ENCODE measurements at places on chromosomes 7 and 10.

GRCh38 chr10:13414855-13415254, 66.8 kb upstream of the SEPHS1 start:
- no peak for DNase-seq

DNA sequence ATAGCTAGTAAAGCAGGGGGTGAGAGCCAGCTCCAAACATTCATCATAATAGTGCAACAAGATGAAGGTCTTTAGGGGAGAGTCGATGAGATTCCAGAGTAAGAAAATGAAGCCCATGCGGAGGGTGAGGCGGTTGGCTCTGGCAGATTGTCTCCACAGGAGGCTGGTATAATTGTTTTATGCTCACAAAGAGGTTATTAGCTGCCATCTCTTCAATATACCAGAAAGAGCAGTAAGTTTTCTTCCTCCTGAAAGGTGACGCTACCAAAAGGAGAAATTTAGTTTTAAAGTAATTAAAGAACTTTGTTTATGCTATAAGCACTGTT, 59.2 kb upstream of the KCNIP2 start:
- DNase-seq = no peak

- no peak for DNase-seq
Measured at GRCh38 chr10:57692255-57692980, 575.3 kb downstream of the IPMK start.

DNA sequence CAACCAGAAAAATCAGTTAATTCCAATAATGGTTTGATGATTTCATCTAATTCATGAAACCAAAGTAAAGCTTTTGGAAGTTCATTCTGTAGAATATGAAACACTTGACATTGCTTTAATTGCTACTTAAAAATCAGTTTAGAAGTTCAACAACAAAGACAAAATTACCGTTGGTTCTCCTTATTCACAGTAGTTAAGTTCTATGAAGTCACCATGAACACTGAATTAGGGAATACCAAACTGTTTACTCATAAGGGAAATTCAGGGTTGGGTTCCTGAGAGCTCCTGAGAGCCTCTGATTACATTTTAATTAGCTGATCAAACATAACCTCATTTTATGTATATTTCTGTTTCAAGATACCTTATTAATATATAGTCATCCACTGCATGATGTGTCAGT, 46.2 kb downstream of the ZNF438 start:
- no peak for DNase-seq

- DNase-seq = no peak
Measured at GRCh38 chr7:47653550-47654411, 71.9 kb upstream of the TNS3 start.

DNA sequence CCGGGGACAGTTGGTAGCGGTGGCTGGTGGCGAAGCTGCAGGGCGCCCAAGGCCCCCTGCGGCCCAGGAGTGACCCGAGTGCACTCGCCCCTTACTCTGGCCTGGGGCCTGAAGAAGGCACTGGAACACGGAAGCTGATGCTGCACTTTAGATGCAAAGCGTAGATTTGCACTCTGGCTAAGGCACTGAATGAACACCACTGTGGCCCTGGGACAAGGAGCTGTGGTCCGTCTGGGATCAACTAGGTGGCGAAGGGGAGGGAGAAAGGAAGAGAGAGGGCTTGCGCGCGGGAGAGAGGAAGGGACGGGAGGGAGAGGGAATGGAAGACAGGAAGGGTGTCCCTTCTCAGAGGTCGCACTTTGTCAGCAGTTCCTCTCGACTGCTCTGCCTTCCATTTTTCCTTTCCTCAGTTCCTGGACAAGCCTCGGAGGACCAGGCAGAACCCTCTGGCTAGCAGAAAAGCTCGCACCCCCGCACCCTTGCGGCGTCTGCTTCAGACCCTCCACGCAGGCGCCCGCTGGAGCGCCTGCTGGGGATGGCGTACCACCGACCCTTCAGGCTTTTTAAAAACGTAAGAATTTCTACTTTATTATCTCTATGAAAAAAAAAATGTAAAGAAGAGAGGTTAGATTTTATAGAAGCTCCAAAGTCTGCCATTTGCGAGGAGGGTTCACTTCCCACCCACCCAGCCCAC, 1.2 kb downstream of the FERD3L start:
- no peak for DNase-seq

DNA sequence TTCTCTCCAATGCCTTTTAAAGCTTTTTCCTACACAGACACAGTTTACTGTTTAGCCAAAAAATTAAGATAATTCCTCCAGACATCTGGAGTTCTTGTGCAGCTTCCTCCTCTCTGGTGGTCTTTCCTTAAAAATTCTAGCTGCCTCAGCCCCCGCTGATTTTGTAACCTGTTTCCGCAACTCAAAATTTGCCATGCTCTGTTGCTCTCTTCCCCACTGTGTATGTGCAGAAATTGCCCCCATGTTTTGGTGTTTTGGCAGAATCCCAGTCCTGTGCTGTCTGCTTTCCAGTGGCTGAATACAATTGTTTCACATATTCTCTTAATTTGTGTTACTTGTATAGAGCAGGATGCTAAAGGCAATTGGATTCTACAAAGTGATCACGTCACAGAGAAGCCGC, 151.7 kb upstream of the PRSS1 start:
- no peak for DNase-seq

GRCh38 chr10:31757831-31758230, 170.8 kb downstream of the ARHGAP12 start:
- DNase-seq = no peak

DNA sequence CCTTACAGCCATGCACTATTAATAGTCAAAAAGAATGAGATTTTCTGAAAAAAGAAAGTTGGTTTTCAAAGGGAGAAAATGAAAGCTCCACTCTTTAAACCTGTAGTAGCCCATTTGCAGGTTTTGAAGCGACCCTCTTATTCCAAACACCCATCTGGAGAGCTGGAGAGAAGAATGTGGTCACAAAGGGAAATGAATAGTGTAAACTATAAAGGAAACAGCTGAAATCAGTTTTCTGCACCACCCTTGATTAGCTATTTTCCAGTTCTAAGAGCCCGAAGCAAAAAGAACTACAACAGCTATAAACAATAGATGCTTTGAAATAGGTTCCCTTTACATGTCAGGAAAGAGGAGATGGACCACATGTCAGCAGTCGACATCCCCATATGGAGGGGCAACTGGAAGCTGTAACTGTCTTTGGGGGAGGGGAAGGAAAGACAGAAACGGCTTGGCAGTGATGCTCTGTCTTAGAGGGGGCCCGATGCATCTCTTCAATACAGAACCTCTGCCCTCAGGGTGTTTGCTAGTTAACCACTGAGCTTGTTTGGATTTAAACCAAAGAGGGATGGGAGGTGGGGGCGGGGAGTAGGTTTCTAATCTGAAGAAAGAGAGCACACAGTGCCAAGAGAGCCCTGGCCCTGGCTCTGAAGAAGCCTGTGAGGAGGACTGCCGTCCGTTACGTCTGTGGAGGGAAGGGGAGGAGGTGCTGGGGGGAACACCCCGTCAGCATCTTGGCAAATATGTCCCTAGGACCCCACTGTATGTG, 55.3 kb downstream of the CPVL start:
- DNase-seq = no peak

DNA sequence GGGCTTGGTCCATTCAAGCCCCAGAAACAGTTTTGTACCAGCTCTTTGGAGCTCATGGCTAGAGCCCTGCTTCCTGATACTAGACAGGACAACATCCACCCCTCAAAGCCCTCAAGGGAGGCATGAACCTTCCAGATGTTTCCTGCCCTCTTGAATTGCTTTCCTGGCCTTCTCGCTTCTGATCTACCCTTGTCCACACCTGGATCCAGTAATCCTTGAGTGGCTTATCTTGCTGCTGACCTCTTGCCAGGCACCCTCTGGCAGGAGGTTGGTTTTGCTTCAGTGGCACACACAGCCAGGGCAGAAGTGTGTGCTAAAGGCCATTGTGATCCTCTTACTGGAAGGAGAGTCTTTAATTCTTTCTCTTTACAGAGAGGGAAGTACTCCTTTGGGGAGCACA, 495.8 kb downstream of the PLXNA4 start:
- DNase-seq = no peak

DNA sequence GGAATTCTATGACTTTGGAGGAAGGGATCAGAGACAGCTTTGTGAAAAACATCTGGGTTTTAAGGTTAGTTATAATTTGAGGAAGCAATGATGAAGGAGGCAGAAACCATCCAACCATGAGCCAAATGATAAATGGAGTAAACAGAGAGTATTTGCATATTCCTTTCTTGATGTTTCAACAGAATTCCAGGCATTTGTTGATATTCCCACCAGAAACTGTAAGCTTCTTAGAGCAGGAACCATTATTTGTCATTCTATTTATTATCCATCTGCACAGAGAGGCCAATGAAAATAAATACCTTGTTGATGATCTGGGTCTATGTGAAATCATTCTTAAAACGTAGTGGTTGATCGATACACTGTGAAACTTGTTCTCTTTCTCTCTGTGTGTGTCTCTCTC, 715.3 kb downstream of the INHBA start:
- DNase-seq = no peak

- DNase-seq = no peak
Measured at GRCh38 chr10:122407375-122408125, 33.0 kb downstream of the PLEKHA1 start.

GRCh38 chr10:45427262-45427969, 53.4 kb downstream of the ALOX5 start:
- DNase-seq = no peak

DNA sequence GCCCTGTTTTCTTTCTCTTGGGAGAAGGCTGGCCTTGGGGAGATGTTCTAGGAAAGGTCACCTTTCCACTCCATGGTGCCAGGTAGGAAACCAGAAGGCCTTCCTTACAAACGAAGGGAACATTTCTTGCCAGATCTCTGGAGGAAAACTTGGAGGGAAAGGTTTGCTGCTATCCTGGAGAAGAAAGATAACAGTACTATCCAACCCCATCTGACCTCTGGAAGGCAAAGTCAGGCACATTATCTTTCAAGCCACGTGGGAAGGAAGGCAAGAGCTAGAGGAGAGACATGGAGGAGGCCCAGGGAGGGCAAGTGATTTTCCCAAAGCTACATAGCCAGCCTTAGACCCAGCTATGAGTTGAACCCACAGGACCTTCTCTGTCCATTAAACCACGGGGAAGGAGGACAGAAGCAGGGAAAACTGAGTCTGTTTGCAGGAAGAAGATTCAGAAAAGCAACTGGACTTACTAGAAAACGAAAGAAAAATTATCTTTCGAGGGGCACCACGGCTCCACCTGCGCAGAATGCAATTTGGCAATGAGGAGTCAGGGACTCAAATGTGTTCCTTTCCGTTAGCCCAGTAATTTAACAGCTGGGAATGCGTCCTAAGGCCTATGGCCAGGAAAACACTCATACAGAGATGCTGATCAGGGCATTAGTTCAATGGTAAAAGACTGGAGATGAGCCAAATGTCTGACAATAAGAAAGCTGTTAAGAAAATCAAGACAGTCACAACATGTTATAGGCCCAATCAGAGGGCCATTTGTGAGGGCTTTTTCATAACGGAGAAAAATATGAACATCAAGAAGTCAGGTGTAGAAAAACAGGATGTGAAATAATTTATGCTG, 32.0 kb upstream of the PSAP start:
- no peak for DNase-seq

DNA sequence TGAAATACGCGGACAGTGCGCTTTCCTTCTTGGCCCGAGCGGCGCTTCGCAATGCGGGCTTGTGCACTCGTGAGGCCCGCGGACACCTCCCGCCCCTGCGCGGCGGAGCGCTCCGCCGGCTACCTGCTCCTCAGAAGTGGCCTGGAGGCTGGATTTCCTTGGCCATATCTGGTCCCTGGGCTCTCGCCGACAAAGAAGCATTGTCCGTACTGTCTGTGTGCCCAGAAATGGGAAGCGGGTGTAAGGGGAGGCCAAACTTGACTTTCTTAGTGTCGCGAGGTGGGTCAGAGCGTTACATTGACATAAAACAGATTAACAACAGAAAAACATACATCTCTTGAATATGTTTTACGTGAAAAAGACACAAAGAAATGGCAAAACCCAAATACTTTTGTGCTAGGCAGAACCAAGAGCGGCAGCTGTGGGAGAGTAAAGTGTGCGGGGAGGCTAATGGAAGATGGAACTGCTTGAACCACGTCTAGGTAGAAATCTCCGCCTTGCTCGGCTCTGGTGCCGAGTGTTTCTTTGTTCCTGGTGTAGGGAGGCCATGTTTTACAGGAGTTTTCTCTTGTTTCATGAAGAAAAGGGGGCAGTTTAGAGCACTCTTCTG, 1.4 kb downstream of the LANCL2 start:
- DNase-seq = no peak

DNA sequence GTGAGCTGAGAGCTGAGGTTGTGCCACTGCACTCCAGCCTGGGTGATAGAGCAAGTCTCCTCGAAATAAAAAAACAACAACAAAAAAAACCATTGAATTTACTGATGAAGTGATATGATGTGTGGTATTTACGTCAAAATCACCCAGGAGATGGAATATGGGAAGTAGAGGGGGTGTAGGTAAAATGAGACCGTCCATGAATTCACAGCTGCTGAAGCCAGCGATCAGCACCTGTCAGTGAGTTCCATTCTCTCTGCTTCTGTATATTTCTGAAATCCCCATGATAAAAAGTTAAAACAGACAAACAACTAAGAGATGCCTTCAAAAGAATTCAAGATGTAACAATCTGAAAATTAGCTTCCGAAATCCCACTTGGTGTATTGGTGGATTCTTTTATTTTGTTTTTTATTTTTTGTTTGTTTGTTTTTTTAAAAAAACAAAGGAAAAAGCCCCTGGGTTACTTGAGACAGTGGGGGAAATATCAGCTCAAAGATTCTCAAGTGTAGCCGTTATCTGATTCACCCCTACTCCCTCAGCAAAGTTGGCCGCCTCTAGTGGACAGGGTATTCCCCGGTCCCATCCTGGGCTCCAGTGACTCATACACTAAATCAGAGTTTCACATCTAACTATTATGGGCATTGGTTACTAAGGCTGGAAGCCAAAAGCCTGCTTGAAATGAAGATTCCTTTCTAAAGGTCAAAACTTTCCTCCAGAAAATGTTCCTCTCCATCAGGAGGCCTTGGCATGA, 76.4 kb downstream of the MAP3K8 start:
- no peak for DNase-seq

DNA sequence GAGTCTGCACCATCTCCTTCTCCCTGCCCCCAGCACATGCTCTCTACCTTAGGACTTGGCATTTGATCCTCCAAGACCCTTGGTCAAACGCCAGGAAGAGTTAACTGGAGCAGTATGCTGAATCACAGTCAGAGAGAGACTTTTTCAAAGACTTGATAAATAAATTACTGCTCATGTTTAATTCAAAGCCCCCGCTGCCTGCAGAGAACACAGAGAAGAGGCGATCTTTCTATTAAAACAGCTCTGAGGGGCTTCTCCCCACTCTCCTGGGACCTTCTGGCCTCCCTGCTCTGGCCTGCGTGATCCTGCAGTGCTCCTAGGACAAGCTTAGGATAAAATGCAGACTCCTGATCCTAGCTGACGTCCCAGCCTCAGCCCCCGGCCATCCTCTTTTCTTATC, 47.8 kb downstream of the NPTX2 start:
- DNase-seq = no peak

DNA sequence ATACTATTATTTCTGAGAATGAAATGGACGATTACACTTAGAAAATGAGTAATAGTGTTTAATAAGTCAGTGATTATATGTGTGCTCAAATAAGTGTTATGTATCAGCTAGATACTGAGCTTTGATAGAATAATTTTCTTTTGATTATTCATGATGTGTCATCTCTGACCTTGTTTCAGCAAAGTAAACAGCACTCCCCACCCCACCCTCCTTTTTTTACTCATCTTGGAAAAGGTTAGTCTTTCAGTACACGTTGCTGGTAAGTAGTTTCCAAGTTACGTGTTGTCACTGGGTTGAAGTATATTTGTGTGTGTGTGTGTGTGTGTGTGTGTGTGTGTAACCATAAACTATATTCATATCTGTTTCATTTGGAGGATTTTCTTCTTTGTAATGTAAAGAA, 84.1 kb downstream of the GNAI1 start:
- no peak for DNase-seq

GRCh38 chr10:5887029-5887428, 2.7 kb downstream of the ANKRD16 start:
- DNase-seq = no peak

GRCh38 chr7:127290116-127290655, 37.4 kb upstream of the GRM8 start:
- DNase-seq = no peak

Measured in left lobe of liver (tissue), 2 donors.